ENCODE measurements at places on chromosomes 4 and X.

- peak; percentile 21 for DNase-seq
These were observed 20.8 kb upstream of the ZCCHC12 start for GRCh38 chrX:118802857-118803256.

DNA sequence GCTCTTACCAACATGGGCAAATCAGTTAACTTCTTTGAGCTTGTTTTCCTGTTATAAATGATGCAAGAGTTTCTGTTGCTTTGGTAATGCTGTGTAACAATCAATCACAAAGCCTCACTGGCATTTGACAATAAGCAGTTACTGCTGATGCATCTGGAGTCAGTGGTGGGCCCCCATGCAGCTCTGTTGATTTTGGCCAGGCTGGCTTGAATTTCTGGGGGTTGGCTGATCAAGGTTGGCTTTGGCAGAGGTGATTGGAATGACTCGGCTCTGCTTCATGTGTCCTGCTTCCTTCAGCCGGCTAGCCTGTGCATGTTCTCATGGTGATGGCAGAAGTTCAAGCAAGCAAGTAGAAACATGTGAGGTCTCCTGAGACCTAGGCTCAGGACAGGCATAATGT lies 90.4 kb downstream of the PHEX start:
- peak; percentile 81 for DNase-seq

DNA sequence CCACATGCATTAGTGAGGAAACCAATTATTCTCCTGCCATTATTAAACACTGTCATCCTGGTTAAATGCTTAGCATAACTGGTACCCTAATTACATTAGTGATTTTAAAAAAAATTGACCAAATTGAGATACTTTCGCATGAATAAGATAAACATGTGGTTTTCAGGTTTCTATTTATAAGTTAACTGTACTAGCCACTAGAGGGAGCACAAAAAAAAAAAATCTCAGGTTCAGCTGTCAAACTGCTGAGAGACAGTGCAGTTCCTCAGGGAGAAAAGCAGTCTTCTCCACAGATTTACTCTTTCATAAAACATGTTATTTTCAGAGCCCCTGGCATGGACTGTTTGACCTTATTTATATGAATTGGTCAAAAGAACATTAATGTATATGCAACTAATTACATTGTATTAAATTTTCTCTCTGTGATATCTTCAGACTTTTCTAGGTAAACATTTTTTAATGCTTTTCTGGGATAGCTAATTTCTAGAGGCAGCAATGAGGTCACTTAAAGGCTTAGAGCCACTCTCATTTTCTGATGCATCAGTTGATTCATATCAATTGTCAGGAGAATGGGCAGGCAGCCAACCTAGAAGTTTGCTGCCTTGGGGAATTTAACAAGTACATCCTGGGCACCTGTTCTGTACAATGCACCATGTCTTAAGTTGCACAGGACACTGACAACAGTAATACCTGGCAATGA lies 167.5 kb downstream of the CDS1 start:
- peak; percentile 40 for DNase-seq

DNA sequence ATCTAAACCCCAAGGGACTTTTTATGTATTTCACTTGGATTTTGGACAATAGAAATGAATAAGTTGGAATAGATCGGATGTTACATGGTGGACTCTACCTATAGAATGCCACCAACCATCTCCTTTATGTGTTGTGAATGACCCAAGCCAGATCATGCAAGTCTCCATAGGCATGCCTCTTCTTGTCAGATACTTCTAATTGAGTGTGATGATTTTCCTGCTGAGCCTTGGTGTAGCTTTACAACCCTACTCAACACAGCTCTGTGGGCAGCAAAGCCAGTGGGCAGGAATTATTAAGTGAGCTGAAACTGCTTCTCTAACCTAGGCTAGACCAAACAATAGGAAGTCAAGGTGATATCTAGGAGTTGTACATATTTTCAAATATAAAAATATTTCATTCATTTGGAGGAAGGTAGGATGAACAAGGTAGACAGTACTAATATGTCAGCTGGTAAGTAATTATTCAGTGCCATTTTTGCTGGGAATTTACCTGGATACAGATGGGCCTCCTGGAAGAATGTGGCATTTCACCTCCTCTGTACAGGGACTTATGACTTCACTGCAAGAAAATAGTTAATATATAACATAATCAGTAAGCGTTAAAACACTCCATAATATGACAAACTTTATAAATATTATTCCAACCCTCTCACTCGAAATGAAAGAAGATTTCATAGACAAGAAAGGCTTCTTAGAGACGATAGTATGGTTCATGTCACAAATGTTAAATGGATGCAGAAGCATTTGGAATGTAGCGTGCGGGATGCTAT lies 298.0 kb upstream of the FAT1 start:
- no peak for DNase-seq

GRCh38 chr4:8282134-8282641 lies 12.6 kb downstream of the HTRA3 start:
- DNase-seq, result no peak

GRCh38 chr4:187656959-187657358 lies 338.6 kb upstream of the ZFP42 start:
- DNase-seq, result no peak

DNA sequence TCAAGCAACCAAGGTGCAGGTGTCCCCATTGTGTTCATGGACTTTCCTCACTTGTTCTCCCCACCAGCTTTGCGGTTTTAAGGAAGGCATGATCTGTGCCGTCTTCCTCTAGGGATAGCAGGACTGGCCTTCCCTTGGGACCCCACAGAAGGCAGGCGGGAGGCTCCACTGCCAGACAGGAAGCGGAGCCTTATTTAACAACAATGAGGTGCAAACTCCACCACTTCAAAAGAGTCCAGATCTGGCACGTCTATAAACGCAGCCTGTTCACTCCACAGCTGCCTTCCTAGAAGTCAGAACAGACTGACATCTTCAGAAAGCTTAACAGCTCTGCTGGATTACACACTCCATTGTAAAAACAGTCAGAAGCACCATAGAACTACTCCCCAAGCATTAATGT lies 1.7 kb upstream of the GPR143 start:
- no peak for DNase-seq

DNA sequence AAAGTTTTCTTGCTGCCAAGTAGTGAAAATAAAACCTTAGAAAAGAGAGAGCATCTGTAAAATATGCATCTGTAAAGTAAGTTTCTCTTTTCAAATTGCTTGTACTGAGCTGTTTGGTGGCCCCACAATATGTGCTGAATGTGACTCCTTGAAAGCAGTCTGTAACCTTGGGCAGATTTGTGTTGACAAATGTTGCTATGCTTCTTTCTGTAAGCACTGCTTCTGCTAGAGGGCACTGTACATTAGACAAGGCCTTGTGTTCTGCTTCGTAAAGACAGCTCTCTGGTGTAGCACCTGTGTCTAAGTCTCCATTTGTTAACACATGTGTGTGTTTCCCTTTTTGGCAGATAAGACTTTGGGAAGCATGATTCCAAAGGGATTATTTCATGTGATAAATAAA lies 56.6 kb upstream of the NRK start:
- DNase-seq, result no peak

- DNase-seq, result no peak
These were observed 103.7 kb downstream of the SORCS2 start for GRCh38 chr4:7295911-7296660.
